ENCODE measurements at places on chromosomes 7 and 10. TPM values are rescaled to one million over a fixed set of nuclear protein-coding genes. Genes with fewer than 3 reads are reported as not detected.

Gene TSPAN15
- 0.85 TPM for total RNA-seq

Gene SYT15B
- 0.57 TPM for total RNA-seq

Gene ZCWPW1
- 1.6 TPM for total RNA-seq

Gene ASB4
- total RNA-seq, result under 0.01 TPM

Gene CRYGN
- total RNA-seq, result 0.74 TPM

Gene VAX1
- not detected for total RNA-seq

Gene TAS2R5
- total RNA-seq, result 0.57 TPM

Gene TMEM273
- under 0.01 TPM for total RNA-seq

Gene ADCYAP1R1
- total RNA-seq, result not detected

Gene IL15RA
- 4.4 TPM for total RNA-seq

Gene IKZF1
- not detected for total RNA-seq

Gene SOSTDC1
- total RNA-seq, result not detected

Gene FAM25G
- total RNA-seq, result not detected

Gene DUS4L
- 4.4 TPM for total RNA-seq

Gene PNLIPRP3
- 0.09 TPM for total RNA-seq

Gene ANKRD26
- total RNA-seq, result 8.7 TPM

Gene SPDYE11
- total RNA-seq, result not detected

Gene LOXL4
- total RNA-seq, result 32.9 TPM

Gene AS3MT
- 13.0 TPM for total RNA-seq

Gene COL17A1
- 0.74 TPM for total RNA-seq

Gene UTF1
- total RNA-seq, result not detected

Gene HYAL4
- not detected for total RNA-seq

Gene TIMM23B
- 17.4 TPM for total RNA-seq

Gene CLCN1
- 0.14 TPM for total RNA-seq

Gene FAM241B
- total RNA-seq, result not detected

Gene VSTM2A
- not detected for total RNA-seq

Gene POR
- 117 TPM for total RNA-seq

Gene RPEL1
- total RNA-seq, result under 0.01 TPM

Gene RNF32
- total RNA-seq, result 1.1 TPM

Gene ZP3
- 2.1 TPM for total RNA-seq

Gene CUBN
- total RNA-seq, result 0.85 TPM

Gene ZNF3
- total RNA-seq, result 24.7 TPM

Gene HKDC1
- 0.28 TPM for total RNA-seq

Gene SPDYE6
- not detected for total RNA-seq

Gene RAPGEF5
- total RNA-seq, result 1.1 TPM

Gene FMC1
- total RNA-seq, result 16.6 TPM

Gene PKD1L1
- total RNA-seq, result 0.09 TPM

Gene MUC3A
- total RNA-seq, result not detected

Gene CASP7
- 16.5 TPM for total RNA-seq

Gene WNT8B
- total RNA-seq, result not detected

Gene HTRA1
- total RNA-seq, result 218 TPM

Gene PARD3
- 50.8 TPM for total RNA-seq

Gene KNDC1
- total RNA-seq, result 0.57 TPM

Gene ANKRD30A
- not detected for total RNA-seq

Gene ACHE
- not detected for total RNA-seq

Gene RAMP3
- total RNA-seq, result not detected

Gene DPY19L1
- total RNA-seq, result 47.3 TPM

Gene TMEM196
- total RNA-seq, result not detected

Gene RET
- total RNA-seq, result 0.28 TPM

Gene METTL27
- 2.3 TPM for total RNA-seq

Gene OR6V1
- total RNA-seq, result not detected

Gene RADIL
- total RNA-seq, result 0.57 TPM

Gene FXYD4
- not detected for total RNA-seq

Gene GPR146
- total RNA-seq, result 1.00 TPM

Gene EVX1
- total RNA-seq, result under 0.01 TPM

Gene SVOPL
- not detected for total RNA-seq
